ENCODE measurements at places on chromosomes 1 and 21. TPM values are rescaled to one million over a fixed set of nuclear protein-coding genes. Genes with fewer than 3 reads are reported as not detected.

TAS1R3 gene
- total RNA-seq = 0.54 TPM

GJA5 gene
- total RNA-seq = not detected

RXRG gene
- total RNA-seq = not detected

ZNF695 gene
- total RNA-seq = 1.3 TPM

JMJD4 gene
- total RNA-seq = 53.3 TPM

PDPN gene
- total RNA-seq = not detected

PGLYRP4 gene
- total RNA-seq = 0.27 TPM

CLIC6 gene
- total RNA-seq = under 0.01 TPM

GRCh38 chr21:14545906-14546480, at the start of gene SAMSN1:
SAMSN1 (minus strand) TSS chr21:14546315; CDS start chr21:14546261, 54 bp downstream.
- peak; percentile 80 for DNase-seq

- no peak for DNase-seq
Observed at GRCh38 chr21:45457161-45457831, 52.3 kb downstream of the COL18A1 start.

DNA sequence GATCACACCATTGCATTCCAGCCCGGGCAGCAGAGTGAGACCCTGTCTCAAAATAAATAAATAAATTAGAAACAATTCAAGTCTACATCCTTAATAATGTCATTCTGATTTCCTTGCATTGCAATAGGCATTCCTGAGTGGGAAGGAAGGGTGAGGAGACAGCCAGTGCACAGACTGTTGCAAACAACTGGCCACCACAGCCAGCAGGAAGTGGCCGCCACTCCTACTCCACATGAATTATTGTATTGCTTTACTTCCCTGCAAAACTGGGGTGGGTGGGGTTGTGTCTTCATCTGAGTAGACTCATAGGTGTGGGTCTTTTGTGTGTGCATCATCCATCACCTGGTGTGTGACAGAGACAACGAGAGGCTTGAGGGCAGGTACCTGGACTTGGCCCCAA, 60.1 kb downstream of the OPTC start:
- no peak for DNase-seq

DNA sequence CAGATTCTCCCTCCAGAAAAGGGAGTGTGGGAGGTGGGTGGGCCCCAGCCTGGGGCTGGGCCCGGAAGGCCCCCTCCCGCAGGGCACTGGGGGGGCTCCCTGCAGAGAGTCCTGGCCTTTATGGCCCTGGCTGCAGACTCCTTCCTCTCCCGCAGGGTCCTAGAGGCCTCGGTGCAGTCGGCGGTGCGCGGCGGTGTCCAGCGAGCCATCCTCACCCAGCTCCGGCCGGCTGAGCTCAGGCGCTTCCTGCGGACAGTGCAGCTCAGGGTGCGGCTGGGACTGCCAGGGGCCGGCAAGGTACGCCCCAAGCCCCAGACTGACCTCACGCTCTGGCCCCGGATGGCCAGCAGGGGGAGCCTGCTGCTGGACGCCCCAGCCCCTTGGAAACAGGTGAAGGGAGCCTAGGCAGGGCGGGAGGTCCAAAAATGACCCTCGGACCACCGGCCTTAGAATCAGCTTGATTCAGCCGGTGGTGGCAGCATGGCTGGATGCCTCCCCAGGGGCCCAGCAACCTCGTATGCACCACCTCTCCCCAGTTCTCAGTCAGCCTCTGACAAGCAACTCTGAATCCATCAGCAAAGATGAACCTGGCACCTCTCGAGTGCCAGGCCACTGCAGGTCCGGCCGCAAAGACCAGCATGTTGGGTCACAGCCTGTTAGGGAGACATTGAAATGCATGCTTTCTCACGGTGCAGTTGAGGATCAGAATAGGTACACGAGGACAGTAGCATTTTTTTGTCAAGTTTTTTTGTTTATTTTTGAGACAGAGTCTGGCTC, 20.6 kb downstream of the MTHFR start:
- no peak for DNase-seq

GRCh38 chr1:28882009-28882628, 32.2 kb upstream of the EPB41 start:
- DNase-seq = peak; percentile 64

DNA sequence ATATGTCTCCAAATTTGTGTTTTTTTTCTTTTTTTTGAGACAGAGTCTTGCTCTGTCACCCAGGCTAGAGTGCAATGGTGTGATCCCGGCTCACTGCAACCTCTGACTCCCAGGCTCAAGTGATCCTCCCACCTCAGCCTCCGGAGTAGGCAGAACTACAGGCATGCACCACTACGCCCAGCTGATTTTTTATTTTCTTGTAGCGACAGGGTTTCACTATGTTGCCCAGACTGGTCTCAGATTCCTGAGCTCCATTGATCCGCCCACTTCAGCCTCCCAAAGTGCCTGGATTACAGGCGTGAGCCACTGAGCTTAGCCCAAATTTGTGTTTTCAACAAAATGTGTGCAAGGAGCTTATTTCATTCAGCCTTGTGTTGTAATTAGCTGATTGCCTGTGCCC, 59.0 kb upstream of the IFFO2 start:
- DNase-seq = no peak

DNA sequence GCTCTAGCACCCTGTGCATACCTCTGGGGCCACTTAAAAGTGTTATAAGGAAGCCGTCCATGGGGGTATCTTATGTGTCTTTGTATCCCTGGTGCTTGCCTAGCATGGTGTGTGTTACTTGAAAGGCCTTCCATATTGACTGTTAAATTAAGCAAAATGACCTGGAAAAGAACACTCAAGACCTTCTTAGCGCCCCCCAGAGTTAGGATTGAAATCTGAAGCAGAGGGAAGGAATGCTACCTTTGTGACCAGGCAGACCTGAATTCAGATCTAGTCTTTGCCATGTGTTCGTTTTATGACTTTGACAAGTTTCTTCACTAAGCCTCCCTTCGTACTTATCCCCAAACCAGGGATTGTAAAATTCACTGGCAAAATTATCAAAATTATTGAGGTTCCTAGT, 59.9 kb downstream of the SLC22A15 start:
- no peak for DNase-seq

DNA sequence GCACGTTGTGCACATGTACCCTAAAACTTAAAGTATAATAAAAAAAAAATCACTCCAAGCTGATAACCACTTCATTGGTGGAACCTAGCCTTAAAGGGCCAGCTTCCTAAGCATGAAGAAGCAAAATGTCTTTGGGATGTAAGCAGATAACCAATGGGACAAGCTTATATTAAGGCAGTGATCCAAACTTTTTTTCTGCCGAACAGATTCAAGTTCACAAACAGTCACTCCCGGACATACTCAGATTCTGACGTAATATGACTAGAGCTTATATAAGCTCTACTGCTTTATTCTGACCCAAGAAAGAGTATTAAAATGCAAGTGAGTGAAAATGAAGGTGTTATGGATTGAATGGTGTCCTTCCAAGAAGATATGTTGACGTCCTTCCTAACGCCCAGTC, 44.9 kb upstream of the HIVEP3 start:
- DNase-seq = no peak

GRCh38 chr1:244002721-244003120, 48.4 kb upstream of the ZBTB18 start:
- DNase-seq = peak; percentile 62

GRCh38 chr1:192869308-192869940, 60.6 kb downstream of the RGS2 start:
- DNase-seq = no peak

GRCh38 chr1:235932090-235932510, 65.4 kb upstream of the LYST start:
- no peak for DNase-seq

- DNase-seq = peak; percentile 5
Observed at GRCh38 chr1:245797592-245798348, 643.0 kb downstream of the KIF26B start.

DNA sequence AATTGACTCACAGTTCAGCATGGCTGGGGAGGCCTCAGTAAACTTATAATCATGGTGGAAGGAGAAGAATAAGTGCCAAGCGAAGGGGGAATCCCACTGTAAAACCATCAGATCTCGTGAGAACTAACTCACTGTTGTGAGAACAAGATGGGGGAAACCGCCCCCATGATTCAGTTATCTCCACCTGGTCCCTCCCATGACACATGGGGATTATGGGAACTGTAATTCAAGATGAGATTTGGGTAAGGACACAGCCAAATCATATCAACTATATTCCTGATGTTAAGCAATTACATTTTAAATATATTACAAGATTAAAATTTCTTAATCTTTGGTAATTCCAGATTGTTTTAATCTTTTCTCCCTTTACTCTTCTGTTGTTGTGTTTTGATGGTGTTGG, 55.2 kb downstream of the FNBP1L start:
- no peak for DNase-seq

DNA sequence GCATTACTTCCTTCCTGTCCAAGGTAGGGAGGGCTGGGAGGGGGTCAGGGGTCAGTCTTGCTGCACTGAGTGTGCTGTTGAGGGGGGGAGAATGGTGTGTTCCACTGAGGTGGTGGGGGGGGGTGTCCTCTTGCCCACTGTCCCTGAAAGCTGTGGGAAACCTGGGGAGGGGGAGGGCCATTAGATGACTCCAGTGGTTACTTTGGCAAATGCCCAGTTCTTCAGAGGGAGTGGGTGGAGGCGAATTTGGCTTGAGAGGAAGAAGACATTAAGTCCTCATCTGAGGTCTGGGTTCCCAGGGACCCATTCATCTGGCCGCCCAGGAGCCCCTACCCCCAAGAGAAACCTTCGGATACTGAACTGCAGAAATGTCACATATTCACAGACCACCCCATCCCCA, 36.2 kb downstream of the MEF2D start:
- DNase-seq = no peak

DNA sequence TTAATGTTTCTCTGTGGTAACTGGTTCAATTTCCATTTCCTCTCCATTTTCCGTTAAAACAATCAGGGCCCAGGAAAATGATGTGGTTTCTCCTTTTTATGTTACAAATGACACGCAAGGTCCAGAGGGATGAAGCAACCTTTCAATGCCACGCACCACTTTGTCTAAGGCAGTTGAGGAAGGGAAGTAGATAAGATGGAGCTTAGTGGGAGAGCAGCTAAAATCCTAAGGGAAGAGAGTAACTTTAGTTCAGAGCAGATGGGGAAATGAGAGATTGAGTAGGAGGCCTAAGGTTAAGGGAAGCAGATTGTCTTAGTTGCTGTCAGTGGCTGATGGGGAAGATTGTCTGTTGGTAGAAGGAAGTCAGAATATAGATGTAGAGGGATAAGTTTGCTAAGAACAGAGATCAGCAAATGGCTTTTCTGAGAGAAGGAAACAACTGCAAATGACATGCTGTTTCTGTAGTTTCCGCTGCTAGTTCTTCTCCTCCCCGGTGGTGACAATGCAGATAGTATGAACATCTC, 660 bp downstream of the CD1C start:
- DNase-seq = no peak

- no peak for DNase-seq
Observed at GRCh38 chr1:228748029-228748428, 12.8 kb downstream of the RHOU start.

DNA sequence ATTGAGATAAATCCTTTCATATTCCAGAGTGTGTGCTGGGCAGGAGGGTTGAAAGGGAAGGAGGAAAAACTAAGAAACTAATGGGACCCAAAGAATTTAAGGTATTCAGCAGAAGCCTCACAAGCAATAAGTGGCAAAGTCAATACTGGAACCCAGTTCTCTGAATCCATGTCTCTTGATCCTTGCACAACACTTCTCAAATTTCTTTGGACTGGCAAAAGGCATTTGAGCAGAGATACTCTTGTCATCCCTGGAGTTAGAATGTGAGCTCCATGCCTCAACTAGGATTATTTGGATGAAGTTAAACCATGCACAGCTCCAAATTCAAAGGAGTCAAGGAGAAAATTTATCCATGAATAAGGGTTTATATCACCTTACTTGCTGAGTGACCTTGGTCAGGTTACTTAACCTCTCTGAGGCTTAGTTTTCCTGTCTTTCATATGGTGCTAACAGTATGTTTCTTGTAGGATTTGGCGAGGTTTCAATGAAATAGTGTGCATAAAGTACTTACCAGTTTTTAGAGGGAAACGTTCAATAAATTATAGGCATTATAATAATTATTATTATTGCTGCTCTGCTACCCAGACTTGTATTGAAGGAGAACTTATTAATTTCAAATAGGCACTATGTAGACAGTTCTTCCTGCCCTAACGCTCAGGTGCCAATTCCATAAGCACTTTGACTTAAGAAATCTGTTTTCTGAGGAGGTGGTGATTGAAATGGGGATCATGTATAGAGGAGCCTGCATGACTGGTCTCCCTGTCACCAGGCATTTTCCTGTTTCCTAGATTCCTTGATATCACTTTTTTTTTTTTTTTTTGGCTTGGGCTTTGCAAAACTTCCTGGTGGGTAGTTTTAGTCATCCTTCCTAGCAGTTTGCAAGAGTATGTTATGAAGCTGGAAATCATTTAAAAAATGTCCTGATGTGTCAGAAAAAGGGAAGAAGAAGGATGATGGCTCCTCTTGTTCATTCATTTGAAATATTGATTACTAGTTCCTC, 125.0 kb upstream of the JUN start:
- DNase-seq = no peak

DNA sequence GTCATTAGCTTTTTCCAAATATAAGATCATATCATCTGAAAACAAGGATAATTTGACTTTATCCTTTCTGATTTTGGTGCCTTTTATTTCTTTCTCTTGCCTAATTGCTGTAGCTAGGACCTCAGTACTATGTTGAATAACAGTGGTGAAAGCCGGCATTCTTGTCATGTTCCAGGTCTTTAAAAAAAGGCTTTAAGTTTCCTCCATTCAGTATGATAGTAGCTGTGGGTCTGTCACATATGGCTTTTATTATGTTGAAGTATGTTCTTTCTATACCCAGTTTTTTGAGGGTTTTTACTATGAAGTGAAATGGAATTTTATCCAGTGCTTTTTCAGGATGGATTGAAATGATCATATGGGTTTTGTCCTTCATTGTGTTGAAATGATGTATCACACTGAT, 115.8 kb downstream of the DUSP10 start:
- DNase-seq = no peak

DNA sequence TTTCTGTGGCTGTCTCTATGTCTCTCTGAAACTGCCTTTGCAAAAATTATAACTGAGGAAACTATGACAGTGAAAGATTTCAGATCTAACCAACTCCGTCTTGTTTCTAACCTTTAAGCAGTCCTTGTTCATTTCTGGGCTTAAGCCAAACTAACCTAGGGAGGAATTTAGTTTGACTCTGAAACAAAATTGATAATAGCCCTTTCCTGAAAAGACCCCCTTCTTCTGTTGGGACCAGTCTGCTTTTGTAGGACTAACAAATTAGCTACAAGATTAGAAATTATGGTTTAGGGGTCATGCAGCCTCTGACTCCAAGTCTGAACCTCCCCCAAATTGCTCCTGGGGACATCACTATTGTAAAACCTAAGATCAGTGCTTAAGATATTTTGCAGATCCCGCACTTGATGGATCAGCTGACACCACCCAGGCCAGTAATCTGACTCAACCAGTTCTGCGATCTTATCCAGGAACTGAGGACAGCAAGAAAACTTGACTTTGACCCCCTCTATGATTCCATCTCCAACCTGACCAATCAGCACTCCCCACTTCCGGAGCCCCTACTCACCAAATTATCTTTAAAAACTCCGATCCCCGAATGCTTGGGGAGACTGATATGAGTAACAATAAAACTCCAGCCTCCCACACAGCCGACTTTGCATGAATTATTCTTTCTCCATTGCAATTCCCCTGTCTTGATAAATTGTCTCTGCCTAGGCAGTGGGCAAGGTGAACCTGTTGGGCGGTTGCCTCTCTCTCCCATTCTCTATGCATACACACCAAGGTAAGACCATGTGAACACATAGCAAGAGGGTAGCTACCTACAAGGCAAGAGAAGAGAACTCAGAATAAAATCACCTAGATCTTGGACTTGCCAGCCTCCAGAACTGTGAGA, 11.1 kb upstream of the TRIM63 start:
- no peak for DNase-seq

Measured in hematopoietic multipotent progenitor cell (in vitro differentiated cells).